Suprapubic skin (tissue), 4 donors: ENCODE measurements at places on chromosomes 13 and 19. TPM values are rescaled to one million over a fixed set of nuclear protein-coding genes. Genes with fewer than 3 reads are reported as not detected.

DNA sequence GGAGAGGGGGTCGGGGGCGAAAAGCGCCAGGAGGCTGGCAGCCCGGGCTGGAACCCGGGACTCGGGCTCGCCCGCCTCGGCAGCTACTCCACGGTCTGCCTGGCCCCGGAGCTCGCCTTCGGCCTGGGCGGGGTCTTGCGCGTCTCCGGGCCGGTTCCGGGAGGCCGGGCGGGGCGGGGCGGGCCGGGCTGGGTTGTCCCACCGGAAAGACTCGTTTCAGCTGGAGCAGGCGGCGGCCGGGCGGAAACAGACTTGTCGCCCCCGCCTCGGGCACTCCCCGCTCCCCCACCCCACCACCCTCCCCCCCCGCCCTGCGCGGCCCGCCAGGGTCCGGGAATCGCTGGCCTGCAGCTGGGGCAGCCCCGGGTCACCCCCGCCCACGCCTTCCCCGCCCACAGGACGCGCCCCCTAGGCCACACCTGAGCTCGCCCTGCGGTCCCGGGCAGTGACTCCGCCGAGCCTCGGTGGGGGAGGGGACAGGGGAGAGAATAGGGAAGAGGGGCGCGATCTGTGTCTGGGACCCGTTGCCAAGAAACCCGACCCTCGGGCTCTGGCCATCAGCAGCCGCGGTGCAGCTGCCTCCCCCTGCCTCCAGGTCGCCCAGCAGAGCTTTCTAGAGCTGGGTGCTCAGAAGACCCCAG, 109.4 kb downstream of the KCTD15 start:
- peak overlapping the region; percentile 59 for H3K4me3 ChIP-seq
- H3K36me3 ChIP-seq = no peaks in the 10 kb centered on the region
- peaks cover 11% of the 10 kb centered on the region for H3K27me3 ChIP-seq
- DNase-seq = peak; percentile 86

DNA sequence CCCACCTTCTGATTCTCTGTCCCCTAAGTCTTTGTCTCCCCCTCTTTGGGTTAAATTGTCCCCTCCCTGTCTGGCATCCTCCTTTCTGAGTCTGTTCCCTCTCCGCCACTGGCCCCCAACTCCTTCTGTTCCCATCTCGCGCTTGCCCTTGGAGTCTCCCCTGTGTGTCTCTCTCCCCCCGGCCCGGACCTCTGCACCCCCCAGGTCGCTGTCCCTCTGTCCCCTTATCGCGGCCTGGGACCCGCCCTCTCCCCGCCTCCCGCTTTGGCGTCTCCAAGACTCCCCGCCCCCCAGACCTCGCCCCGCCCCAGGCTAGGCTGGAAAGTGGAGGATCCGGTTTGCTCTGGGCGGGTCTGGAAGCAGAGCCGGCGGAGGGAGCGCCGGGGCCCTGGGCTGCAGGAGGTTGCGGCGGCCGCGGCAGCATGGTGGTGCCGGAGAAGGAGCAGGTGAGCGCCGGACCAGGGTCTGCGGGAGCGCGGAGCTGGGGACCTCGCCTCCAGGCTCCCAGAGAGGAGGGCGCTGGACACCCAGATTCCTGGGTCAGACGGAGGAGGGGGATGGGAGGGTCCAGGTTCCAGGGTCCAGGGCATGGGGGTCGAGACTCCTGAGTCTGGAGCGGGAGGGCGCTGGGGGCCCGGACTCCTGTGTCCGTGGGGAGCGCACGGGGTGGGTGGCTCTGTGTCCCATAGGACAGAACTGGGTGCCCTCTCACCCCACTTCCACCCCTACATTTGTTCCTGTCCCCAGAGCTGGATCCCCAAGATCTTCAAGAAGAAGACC, at the start of gene TRPM4:
TSS of gene TRPM4 (plus strand) at position 348 of the 780 bp plus-strand sequence. CDS start at position 423, 75 bp downstream.
- peak within 1 kb of the TSS; percentile 91 for H3K27ac ChIP-seq
- DNase-seq = peak; percentile 95
- H3K4me1 ChIP-seq = peaks cover 20% of the 10 kb centered on the region
- no peaks in the 10 kb centered on the region for H3K36me3 ChIP-seq

DNA sequence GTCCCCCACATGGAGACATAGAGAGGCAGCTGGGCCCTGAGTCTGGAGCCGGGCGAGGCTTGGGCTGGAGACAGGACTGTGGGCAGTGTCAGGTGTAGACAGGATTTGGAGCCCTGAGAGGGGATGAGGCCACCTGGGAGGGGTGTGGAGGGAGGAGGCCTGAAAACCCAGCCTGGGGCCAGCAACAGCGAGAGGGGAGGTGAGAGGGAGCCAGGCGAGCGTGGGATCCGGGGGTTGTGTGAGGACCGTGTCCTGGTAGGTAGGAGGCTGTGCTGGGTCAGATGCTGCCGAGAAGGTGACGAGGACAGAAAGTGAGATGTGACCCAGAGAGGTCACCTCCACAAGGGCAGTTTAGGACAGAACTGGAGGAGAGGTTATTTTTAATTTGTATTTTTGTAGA, 7.4 kb downstream of the MPND start:
- no peaks in the 10 kb centered on the region for H3K27me3 ChIP-seq
- H3K27ac ChIP-seq = no peak overlapping the region
- peaks cover 30% of the 10 kb centered on the region for H3K36me3 ChIP-seq
- H3K4me1 ChIP-seq = peaks cover 6% of the 10 kb centered on the region
- H3K4me3 ChIP-seq = no peak overlapping the region

DNA sequence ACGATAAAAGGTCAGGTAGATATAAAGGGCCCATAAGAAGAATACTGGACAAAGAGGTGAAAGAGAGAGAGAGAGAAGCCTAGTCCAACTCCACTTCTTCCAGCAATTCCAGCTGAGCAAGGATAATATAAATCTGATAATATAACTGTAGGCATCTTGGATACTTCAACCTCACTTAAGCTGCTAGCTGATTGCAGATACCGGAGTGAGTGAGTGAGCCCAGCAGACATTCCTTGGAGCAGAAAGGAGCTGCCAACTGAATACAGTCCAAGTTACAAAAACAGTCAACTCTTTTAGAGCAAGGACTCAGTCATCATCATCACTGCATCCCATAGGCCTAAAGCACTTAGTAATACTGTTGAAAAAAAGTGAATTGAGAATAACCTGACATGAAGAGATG, 387.6 kb downstream of the SLITRK6 start:
- DNase-seq = no peak
- no peak overlapping the region for H3K4me3 ChIP-seq
- no peaks in the 10 kb centered on the region for H3K27me3 ChIP-seq
- H3K4me1 ChIP-seq = no peaks in the 10 kb centered on the region
- no peaks in the 10 kb centered on the region for H3K36me3 ChIP-seq
- no peak overlapping the region for H3K27ac ChIP-seq

DNA sequence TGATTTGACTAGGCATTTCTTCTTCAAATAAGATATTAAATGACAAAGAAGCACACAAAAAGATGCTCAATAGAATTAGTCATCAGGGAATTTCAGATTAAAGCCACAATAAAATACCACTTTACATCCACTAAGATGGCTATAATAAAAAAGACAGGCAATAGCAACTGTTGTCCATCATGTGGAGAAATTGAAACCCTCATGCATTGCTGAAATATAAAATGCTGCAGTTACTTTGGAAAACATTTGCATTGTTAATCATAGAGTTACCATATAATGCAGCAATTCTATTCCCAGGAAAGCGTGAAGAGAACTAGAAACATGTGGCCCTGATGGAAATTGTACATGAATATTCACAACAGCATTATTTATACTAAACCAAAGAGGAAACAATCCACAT, 605.5 kb upstream of the SLITRK1 start:
- H3K4me1 ChIP-seq = no peaks in the 10 kb centered on the region
- no peak overlapping the region for H3K27ac ChIP-seq
- no peaks in the 10 kb centered on the region for H3K36me3 ChIP-seq

GRCh38 chr13:75217949-75218348, 264.0 kb downstream of the TBC1D4 start:
- H3K27ac ChIP-seq = no peak overlapping the region
- no peak overlapping the region for H3K4me3 ChIP-seq
- H3K4me1 ChIP-seq = peaks cover 3% of the 10 kb centered on the region

DNA sequence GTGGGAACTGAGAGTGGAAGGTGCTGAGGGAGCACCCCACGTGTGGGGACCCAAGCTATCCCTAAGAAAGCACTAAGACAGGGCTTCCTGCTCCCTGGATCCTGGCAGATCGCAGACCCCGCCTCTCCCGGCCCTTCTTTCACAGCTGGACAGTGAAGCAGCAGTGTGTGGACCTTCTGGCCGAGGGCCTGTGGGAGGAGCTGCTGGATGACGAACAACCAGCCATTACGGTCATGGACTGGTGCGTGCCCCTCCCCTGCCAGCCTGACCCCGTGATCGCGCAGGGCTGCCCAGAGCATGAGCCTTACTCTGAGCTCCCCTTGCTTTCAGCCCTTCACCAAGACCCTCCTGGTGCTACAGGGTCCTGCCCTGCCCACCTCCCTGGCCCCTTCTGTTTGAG, 2.3 kb downstream of the NCCRP1 start:
- no peak overlapping the region for H3K4me3 ChIP-seq
- peaks cover 81% of the 10 kb centered on the region for H3K27me3 ChIP-seq
- H3K36me3 ChIP-seq = no peaks in the 10 kb centered on the region
- H3K4me1 ChIP-seq = peaks cover 20% of the 10 kb centered on the region
- DNase-seq = no peak
- H3K27ac ChIP-seq = no peak overlapping the region

DNA sequence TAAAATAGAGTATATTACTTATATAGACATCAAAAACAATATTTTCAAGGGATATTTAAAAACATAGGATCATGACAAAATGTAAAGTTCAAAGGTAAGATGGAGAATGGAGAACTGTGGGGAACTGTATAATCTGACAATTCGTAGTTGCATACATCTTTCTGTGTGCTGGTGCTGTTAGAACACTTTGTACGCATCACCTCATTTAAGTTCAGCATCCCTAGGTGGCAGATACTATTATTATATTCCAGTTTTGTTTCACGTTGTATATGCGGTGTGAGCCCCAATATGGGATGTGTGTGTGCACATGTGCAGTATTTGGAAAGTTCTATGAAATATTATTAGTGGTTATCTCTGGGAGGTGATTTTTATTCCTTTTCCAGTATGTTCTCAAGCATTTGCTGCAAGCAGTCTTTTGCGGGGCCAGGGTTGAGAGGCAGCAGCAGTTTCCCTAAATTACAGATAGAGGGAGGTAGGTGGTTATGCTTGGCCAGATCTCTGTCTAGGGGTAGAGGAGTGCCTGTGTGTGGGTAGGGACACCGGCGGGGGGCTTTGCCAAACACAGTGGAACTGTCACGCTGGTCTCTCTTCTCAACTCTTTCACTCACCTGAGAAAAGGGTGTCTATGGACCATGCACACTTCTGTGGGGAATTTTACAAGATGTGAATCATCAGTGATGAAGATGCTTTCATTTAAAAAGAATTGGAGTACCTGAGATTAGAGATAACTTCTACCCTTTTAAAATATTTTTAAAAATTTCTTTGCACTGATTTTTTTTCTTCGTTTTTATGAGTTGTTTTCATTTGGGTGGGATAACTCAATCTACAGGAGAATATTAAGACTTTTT, 55.6 kb upstream of the ALOX5AP start:
- peaks cover 10% of the 10 kb centered on the region for H3K4me1 ChIP-seq
- no peak for DNase-seq
- no peak overlapping the region for H3K4me3 ChIP-seq

GRCh38 chr19:52138278-52138982, 1.3 kb downstream of the ZNF616 start:
- no peak for DNase-seq
- H3K4me3 ChIP-seq = peak overlapping the region; percentile 93
- peak overlapping the region; percentile 98 for H3K27ac ChIP-seq
- no peaks in the 10 kb centered on the region for H3K27me3 ChIP-seq

TRPM4 gene
- 50.8 TPM for total RNA-seq

CYP2A6 gene
- not detected for total RNA-seq

LIM2 gene
- not detected for total RNA-seq

DAND5 gene
- total RNA-seq = not detected

GPC6 gene
- 2.7 TPM for total RNA-seq
